ENCODE measurements at places on chromosomes 6 and 20.
A peak's percentile ranks its signal among the peaks of the same experiment; 100 is the strongest.

DNA sequence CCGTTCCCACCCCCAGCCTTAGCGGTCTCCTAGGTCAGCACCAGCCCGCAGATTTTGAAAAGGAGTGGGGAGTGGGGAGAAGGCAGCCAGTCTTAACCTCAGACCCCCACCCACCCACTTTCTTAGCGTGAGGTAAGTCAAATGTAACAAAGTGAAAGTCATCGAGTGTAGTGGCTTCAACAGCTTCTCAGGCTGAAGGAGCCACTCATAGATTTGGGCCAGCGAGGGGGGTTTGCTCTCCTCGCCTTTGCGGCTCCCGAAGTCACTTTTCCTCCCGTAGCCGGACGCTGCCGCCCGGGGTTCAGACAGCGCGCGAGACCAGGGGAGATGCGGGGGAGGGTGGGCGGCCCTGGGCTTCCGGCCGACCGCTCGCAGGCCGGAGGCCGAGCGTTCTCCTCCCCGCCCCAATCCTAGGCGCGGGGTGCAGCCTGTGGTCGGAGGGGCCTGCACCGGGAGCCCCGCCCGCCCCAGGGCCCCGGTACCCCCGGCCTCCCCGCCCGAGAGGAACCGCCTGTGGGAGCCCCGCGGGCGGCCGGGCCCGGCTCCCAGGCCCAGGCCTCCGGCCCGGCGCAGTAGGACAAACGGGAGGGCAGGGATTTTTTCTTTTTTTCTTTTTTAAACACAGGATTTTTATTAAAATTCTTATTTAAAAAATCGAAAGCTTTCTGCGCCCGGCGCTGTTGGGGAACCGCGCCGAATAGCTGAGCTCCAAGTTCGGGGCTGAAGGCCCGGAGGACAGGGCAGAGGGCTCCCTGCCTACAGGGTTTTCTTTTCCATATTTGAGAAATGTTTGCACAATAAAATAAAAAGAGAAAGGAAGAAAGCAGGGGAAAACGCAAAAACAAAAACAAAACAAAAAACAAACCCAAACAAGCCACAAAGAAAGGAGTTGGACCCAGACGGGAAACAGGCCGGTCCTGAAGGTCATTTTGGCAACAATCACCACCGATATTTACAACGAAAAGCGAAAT lies 3.2 kb downstream of the NKX2-2 start:
- DNase-seq: no peak

DNA sequence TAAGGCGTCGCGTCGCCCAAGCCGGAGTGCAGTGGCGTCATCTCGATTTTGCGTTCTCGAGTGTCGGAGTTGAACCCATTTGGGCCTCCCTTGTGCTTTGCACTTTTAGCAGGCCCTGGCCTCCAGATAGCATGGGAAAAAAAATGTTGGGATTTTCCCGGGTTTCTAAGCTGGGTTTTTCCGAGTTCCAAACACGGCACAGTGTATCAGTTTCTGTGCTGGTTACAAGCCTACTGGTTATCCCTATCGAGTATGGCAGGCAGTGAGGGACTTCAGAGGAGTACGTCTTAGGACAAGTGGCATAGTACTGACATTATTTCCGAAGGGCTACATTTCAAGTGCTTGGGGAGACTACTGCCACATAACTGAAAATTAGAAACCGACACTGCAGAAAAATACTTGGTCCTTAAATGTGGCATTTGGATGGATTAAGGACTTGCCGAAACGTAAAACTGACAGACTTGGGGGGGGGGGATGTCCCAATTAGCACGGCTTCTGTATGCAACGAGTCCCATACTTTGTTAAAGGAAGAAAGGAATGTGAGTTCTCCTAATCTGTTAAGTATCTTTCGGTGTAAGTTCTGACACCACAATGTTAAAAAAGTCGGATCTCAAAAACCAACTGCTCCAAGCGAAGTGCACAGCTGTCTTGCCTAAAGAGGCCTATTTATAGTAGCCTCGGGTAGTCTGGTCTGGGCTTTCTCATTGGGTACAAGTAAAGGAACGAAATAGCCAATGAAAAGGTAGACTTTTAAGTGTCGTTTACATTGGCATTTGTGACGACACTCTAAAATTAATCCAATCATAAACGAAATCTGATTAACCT lies 70.2 kb downstream of the HFE start:
- DNase-seq: peak; percentile 84

DNA sequence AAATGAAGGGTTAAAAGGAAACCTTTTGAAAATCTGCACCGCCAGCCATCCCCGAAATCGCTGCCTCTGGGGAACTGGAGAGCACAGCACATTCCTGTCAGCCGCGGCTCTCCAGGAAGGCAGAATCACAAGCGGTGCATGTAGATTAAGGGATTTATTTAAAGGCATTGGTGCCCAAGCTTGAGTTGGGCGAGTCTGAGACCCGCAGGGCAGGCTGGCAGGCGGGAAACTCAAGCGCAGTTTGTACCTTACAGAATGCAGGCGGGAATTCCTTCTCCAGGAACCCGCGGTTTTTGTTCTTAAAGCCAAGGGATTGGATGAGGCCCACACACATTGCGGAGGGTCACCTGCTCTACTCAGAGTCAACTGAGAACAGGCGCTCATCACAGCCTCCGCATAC lies 10.8 kb downstream of the GPR31 start:
- DNase-seq: no peak

GRCh38 chr20:20712004-20712473 lies 405 bp downstream of the RALGAPA2 start:
- DNase-seq: no peak

- DNase-seq: no peak
Observed at GRCh38 chr6:163331245-163331644, 83.3 kb upstream of the QKI start.

GRCh38 chr6:52089758-52090348 lies 2.4 kb upstream of the PKHD1 start:
- no peak for DNase-seq

GRCh38 chr6:40585651-40586269 lies 1.4 kb downstream of the LRFN2 start:
- no peak for DNase-seq

- no peak for DNase-seq
Observed at GRCh38 chr6:139107051-139107450, 27.8 kb upstream of the HECA start.

DNA sequence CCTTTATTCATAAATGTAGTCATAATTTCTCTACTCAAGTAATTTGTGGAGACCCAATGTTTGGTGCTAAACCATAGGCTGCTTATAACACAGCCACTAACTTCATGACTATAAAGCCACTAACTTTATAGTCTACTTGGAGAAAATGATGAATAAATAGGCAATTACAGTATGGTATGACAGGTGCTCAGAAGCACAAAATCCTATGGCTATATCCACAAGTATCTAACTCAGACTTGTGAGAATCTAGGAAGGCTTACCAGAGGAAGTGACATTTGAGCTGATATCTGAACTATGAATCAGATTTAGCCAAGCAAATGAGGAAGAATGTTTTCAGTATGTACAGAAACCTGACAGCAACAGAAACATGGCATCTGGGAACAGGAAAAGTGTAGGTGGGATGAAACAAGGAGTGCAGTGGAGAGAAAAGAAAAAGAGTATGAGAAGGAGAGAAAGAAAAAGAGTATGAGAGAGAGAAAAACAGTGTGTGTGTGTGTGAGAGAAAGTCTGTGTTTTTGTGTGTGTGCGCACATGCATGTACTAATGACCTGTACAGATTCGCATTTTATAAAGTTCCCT lies 59.9 kb downstream of the REV3L start:
- no peak for DNase-seq

DNA sequence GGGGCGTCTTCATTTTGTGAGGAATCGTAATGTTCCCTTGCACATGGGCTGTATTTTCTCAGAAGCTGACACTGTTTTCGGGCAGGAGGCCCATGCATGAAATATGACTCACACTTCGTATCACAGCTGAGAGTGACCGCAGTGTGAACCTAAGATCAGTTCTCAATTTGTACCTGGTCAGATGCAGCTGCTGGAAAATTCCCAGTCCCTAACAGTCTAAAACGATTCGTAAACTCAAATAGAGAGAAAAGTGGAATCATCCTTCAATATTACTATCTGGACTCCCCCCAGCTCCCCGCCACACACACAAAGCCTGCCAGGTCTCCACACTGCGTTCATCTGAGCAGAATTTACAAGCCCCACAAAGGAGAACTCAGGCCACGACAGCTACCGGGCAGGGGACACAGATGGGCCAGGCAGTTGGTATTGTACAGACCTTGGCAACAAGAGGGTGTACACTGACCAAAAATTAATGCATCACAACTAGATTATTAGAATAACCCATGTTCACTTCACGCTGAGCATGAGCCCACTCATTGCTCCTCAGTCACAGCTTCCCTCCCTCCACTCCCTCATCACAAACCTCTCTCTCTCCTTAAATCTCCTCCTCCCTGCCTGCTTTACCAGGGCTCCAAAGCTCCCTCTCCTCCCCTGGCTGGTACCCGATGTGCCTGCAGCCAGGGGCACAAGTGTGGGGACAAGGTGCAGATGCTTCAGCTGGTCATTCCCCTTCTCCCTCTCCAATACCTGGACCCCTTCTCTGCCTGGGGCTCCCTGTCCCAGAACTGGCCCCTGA lies 488.4 kb downstream of the PREX1 start:
- DNase-seq: no peak
